Activated naive CD8-positive, alpha-beta T cell treated with anti-CD3 and anti-CD28 coated beads, Interleukin-2, amount 10 ng/mL, durations not matched to agents 7 days and 5 days (primary cell): ENCODE measurements at places on chromosomes 2 and 18. TPM values are rescaled to one million over a fixed set of nuclear protein-coding genes. Genes with fewer than 3 reads are reported as not detected.

The CAPN14 gene
- total RNA-seq = 0.17 TPM

The FBXO41 gene
- total RNA-seq = 33.6 TPM

The BMP10 gene
- not detected for total RNA-seq

The RASGRP3 gene
- 7.5 TPM for total RNA-seq

The MC5R gene
- not detected for total RNA-seq

The CNTNAP5 gene
- total RNA-seq = not detected

The ALPG gene
- total RNA-seq = not detected

The TUBB8B gene
- not detected for total RNA-seq

The EVX2 gene
- not detected for total RNA-seq

The RIT2 gene
- not detected for total RNA-seq

The GKN2 gene
- total RNA-seq = not detected

The CEBPZ gene
- total RNA-seq = 66.5 TPM

The ZSCAN30 gene
- 18.8 TPM for total RNA-seq

The KYNU gene
- 1.0 TPM for total RNA-seq

The ZNF512 gene
- total RNA-seq = 56.6 TPM
